Right ventricle myocardium inferior (tissue), 1 donor: ENCODE measurements at places on chromosomes 7 and 10. TPM values are rescaled to one million over a fixed set of nuclear protein-coding genes. Genes with fewer than 3 reads are reported as not detected.
A peak's percentile ranks its signal among the peaks of the same experiment; 100 is the strongest.

- DNase-seq: no peak
These were observed 7.8 kb downstream of the PDIA4 start for GRCh38 chr7:149020483-149020882.

- no peak for DNase-seq
These were observed 472.8 kb downstream of the KCNMA1 start for GRCh38 chr10:77164616-77165311.

DNA sequence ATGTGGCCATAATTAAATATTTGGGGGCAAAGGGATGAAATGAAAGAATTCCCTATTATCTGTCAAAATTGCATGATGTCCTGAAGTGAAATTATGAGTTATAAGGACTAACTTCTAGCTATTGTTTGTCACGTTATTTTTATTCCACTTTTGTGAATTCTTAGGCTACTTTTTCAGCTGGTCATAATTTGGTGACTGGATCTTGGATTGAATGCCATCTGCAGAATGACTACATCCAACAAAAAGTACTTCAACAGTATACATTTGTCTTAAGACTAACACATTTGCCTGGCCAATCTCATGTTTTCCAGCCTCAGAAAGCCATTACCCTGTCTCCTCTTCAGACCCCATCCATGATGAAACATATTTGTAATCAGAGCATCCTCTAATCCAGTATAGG is 48.1 kb upstream of the WNT16 start:
- DNase-seq: no peak

DNA sequence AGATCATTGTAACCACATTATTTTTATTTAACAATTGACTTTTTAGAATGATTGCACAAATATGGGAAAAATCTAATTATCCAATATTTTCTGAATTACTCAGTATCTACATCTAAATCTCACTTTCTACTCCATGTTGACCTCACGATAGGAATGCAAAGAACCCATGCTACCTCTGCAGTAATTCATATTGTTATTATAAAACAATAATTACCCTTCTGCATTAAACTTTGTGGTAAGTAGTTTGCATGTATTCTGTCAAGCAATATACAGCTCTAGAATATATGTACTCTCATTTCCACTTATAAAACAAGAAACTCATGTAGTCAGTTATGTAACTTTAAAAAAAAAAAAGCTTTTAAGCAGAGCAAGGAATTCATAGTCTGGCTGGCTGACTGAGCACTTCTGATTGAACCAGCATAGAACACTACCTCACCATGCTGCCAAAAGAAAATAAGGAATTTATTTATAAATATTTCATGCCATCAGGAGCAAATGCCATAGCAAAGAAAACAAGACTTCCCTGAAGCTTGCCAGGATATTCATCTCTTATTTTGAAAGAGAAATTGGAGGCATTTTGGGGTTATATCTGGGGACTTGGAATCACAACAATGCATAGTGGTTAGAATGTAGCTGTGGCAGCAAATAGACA is 895.7 kb downstream of the XPNPEP1 start:
- no peak for DNase-seq

DNA sequence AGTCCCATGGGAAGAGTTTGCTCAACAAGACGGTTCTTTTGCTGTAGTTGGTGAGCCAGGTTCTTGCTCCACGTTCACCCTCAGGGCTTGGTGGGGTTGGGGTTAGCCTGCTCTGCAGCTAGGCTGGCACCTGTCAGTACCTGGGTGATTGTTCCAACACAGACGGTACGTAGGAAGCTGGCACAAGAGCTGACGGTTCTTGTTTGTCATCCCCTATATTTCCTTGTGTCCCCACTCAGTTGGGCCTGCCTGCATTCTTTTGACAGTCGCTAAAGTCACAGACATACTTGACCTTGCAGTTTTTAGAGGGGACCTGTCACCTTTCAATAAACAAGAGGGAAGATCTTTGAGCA is 40.2 kb upstream of the SYPL1 start:
- no peak for DNase-seq

GRCh38 chr10:75779276-75779675 is 347.9 kb downstream of the LRMDA start:
- no peak for DNase-seq

GRCh38 chr10:9305018-9305655 is 1250.6 kb downstream of the GATA3 start:
- DNase-seq: no peak

GRCh38 chr7:88201305-88201704 is 18.5 kb downstream of the SRI start:
- DNase-seq: no peak

- DNase-seq: peak; percentile 72
These were observed 31.3 kb upstream of the FRAT2 start for GRCh38 chr10:97365761-97366351.

- DNase-seq: peak; percentile 68
These were observed 7.0 kb downstream of the GPRIN2 start for GRCh38 chr10:46549171-46550075.

DNA sequence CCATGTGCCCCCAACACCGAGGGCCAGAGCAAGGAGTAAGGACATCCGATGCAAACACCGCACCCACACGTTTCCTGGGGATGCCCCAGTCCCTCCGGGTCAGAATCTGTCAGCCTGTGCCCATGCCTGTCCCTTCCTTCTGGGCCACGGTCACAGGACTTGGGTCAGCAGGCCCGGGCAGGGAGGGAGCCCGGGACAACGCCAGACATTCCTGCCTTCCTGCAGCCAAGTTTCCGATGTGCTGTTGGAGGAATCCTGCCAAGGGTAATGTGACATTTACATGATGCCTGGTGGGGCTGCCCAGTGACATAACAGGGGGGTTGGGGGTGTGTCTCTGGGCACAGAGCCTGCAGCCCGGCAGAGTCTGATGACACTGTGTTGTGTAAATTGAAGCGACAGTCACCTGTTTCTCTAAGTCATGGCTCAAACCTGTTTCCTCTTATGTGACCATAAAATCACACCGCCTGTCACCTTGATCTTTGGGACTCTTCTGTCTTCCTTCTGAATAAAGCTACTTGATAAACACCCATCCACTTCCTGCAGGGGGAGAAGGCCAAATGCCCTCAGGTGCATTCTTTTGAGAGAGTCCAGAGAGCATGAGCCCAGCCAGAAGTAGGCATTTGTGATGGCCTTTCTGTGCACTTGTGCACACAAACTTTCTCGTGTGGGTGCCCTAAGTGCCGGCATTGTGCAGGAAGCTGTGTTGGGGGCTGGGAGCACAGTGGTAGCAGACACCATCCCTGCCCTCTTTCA is 175.3 kb upstream of the RHEB start:
- DNase-seq: peak; percentile 79

GRCh38 chr10:6038071-6038631 is 24.0 kb downstream of the IL2RA start:
- DNase-seq: no peak

- DNase-seq: no peak
These were observed 37.6 kb downstream of the TNPO3 start for GRCh38 chr7:129017264-129017663.

DNA sequence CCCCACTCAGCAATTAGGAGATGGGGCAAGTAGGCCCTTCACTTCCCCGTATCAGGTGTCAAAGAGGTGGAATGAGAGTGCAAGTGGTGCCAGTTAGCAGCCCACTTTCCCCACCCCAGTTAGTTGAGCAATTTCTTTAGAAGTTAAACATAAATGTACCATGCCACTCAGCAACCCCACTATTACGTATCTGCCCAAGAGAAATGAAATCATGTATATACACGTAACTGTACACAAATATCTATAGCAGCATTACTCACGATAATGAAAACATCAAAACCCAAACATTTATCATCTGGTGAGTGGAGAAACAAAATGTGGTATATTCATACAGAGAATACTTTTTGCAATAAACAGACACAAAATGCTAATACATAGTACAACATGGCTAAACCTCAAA is 50.4 kb downstream of the IMMP2L start:
- DNase-seq: no peak

DNA sequence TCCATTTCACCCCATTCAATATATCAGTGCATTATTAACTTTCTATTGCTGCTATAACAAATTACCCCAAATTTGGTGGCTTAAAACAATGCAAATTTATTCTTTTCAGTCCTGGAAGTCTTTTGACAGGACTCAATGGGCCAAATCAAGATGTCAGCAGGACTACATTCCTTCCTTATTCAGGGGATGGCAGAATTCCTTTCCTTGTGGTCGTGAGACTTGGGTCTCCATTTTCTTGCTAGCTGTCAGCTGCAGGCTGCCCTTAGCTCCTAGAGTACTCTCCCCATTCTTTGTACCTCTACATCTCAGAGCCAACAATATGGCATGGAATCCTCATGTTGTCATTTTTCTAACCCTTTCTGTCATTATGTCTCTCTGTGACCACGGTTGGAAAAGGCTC is 310.6 kb downstream of the HDAC9 start:
- no peak for DNase-seq

DNA sequence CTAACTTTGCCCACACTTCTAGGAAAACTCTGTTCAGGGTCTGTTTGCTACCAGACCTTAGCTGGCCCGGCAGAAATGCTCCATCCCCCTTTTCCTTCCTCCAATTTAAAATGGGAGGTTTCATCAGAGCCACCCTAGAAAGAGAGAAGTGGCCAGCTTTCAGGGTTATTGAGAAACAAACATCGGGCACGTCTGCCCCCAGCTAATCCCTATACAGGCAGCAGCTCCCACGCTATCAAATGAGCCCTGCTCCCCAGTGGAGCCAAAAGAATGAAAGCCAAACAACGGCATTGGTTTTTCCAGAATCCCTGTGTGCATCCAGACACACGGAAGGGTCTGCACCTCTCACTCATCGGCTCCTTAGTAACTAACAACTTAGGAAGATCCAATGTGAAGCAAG is 132.5 kb downstream of the GRID1 start:
- DNase-seq: no peak

- peak; percentile 88 for DNase-seq
These were observed 1.9 kb downstream of the HHEX start for GRCh38 chr10:92691591-92692079.

DNA sequence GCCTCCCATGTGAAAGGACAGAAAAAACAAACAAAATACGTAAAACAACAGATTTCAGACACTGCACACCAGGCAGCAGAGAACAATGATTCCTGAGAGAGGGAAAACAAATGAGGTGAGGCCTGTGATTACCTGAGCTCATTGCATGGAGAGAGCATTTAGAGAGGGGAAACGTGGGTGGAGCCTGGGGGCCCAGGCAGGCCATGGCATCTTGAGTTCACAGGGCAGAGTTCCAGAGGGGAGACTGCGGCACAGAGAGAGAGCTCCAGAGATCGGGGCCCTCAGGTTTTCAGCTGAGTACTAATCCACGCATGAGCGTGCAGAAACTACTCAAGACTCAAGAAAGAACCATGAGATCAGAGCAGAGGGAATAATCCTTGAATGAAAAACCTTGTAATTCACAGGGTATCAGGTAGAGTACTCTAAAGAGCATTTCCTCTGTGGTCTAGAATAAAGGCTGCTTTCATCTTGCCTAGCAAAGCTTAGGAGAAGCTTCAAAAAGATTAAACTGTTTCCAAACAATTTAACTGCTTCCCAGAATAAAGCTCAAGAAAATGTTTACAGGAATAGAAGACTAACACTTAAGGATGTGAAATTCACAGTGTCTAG is 46.6 kb upstream of the ARHGAP12 start:
- no peak for DNase-seq

The TMEM196 gene
- total RNA-seq: not detected

The ZNF479 gene
- total RNA-seq: not detected

The TEX47 gene
- total RNA-seq: not detected

The GRM3 gene
- not detected for total RNA-seq

The ARL5B gene
- 6.2 TPM for total RNA-seq

The ANKRD7 gene
- 0.70 TPM for total RNA-seq

The FAM180A gene
- 6.1 TPM for total RNA-seq

The ITPRID1 gene
- not detected for total RNA-seq
